ENCODE measurements at places on chromosomes 6 and 20.
A peak's percentile ranks its signal among the peaks of the same experiment; 100 is the strongest.

DNA sequence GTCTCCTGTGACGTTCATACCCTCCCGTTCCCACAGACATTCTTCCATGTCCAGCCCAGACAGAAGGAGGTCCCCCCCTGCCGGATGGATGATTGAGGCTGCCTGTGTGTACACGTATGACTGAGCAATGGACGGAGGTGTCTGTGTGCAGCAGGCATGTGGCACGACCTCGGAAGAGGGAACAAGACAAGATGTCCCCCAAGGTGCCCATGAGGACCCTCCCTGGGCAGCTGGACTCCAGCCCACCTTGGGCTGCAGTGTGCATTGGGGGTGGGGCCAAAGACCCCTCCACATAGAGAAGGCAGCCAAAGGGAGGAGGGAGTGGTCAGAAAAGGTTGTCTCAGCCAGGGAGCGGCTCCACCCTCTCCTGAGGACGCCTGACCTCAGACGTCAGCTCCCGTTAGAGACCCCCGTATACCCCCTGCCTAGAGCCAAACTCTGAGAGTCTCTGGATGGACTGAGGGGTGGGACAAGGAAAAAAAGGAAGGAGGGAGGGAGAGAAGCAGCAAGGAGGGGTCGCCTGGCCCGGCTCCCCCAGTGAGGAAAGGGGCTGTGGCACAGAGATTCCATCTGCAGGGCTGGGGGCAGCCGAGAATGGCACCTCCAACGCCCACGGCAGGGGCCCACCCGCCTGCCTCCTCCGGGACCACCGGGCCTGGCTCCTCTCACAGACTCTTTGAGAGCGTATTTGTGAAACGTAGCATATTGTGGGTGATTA, 92.9 kb upstream of the BHLHE23 start:
- no peak for DNase-seq

GRCh38 chr6:49462599-49462926, 490 bp downstream of the MMUT start:
- no peak for DNase-seq

GRCh38 chr20:50610212-50610718, 81.1 kb downstream of the RIPOR3 start:
- no peak for DNase-seq

DNA sequence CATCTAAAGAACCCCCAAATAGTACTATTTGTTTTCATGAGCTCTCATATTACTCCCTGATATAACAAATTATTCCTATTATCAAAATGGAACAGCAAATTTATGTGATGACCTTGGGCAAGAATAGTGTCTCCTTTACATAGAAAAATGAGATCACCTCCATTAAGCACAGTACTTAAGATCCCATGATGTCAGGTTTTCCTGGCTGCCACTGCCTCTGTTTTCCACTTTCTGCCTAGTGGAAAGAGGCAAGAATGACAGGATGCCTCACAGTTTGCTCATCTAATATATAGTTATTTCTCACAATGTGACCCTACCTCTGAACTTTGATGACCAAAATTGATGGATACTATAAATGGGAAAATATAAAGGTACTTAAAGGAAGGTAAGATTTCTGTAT, 260.1 kb upstream of the SGK1 start:
- DNase-seq = no peak

DNA sequence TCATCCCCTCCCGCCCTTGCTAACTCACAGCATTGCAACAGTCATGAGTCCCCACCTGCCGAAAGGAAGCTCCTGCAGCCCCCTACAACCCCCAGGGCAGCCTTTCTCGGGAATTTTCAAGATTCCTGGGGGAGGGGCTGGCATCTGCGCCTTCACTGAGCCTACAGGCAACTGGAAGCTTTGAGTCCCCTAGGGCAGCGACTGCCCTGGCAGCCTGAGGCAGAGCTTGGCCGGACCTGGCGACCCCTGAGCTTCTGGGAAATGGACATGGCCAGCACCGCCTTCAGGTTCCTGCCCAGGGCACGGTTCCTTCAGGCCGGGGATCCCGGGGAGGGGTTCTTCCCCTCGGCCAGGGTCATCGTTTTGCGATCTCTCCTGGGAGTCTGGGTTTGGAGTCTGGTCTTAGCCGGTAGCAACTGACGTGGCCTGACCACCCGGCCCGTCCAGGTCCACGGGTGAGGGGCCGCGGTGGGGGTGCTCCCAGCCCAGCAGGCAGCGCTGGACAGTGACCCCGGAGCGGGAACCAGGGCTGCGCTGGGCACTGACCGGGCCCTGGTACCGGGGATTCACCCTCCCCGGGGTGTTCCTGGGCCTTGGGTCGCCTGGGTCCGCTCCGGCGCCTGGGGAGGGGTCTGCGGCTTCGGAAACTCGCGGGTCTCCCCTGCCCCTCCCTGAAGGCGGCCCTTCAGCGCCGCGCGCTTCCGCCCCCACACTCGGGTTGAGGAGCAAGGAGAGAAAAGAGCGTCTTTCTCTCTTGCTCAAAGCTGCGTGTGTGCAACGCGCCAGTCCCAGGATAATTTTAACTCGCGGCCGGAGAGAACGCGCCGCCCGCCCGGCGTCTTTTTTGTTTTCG, 593 bp upstream of the COL9A3 start:
- no peak for DNase-seq

DNA sequence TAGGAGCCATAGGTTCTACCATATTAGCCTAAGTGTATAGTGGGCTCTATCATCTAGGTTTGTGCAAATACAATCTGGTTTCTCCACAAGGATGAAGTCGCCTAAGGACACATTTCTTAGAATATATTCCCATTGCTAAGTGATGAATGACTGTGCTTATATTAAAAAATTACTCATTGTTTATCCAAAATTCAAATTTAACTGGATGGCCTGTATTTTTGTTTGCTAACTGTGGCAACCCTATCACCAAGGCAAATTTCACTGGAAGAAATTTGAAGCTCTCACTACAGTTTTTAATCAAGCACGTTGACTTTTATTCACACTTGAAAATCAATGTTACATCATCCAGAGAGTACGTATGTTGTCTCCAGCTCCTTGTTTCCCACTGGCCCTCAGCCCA, 13.9 kb downstream of the GCM2 start:
- no peak for DNase-seq

DNA sequence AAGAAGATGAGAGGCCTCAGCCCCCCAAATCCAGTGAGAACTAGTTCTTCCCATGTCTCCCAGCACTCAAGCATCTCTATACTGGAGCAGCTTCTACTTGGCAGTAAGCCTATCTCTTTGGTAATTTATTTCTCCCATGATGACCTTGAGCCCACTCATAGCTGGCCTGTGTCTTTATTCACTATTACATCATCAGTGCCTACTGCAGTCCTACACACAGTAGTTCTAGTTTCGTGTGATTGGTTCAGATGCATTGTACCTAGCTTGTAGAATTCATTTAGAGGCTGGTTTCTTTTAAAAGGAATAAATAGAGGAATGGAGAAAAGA, 255.6 kb upstream of the ZFP64 start:
- DNase-seq = no peak

GRCh38 chr20:19022791-19023448, 189.5 kb upstream of the SLC24A3 start:
- DNase-seq = no peak

DNA sequence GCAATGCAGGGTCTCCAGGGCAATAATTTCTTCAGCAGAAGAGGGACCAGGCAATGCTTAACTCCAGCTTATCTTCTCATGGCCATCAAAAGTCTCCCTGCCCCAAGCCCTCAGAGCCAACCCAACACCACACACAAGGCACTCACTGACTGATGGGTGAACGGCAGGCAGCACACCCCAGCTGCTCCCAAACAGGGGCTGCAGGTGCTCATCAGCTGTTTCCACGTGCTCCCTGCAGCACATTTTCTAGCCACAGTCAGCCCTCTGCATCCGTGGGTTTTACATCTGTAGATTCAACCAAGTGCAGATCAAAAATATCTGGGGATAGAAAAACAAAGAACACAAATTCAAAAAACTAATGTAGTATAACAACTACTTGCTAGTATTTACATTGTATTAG, 4.0 kb upstream of the GABRR1 start:
- DNase-seq = no peak

DNA sequence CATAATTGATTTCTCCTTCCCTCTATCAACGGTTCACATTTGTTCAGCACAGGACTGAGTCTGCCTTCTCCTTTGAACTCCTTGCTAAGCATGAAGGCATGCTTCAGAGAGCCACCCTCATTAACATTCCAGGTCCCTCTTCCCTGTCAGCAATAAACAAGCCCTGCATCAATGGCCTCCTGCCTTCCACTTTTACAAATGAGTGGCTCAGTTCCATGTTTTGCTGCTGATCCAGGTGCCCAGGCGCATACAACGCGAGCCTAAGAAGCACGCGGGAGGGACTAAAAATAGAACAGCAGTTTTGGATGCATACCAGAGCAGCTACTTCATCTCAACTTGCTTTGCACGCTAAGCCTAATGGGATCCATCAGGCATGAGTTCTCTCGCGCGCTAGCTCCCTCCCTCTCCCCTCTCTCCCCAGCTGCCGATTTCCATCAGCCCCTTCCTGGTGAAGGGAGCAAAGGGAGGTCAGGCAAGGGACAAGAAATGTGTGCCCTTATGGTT, 53.4 kb downstream of the TRAF3IP2 start:
- peak; percentile 97 for DNase-seq

GRCh38 chr6:166406197-166406596, 23.5 kb upstream of the MPC1 start:
- no peak for DNase-seq

GRCh38 chr6:84773431-84774156, 9.2 kb upstream of the TBX18 start:
- DNase-seq = no peak

GRCh38 chr20:328027-328974, 2.9 kb downstream of the SOX12 start:
- DNase-seq = no peak

GRCh38 chr6:72770959-72771358, 149.1 kb downstream of the KCNQ5 start:
- DNase-seq = no peak

GRCh38 chr20:38790200-38791053, 15.1 kb upstream of the PPP1R16B start:
- DNase-seq = no peak

DNA sequence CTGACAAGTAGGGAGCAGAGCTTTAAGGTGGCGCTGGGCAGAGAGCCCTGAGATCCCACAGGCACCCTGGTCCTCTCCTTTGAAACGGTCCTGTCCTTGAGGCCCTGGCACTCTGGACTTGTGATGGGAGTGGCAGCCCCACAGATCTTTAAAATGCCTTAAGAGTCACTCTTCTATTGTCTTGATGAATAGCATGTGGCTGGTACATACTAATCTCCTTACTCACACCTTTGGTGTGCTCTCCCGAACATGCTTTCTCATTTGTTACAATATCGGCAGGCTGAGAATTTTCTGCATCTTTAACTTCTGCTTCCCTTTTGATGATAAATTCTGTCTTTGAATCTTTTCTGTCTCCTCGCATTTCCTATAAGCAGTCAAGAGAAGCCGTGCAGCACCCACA, 333.8 kb downstream of the TFAP2A start:
- no peak for DNase-seq

- no peak for DNase-seq
Observed at GRCh38 chr20:60667641-60668040, 584.4 kb upstream of the CDH4 start.
